ENCODE measurements at places on chromosomes 12 and 14.

- DNase-seq = no peak
Observed at GRCh38 chr12:29725587-29726320, 58.0 kb downstream of the TMTC1 start.

- DNase-seq = no peak
Observed at GRCh38 chr12:78885466-78885865, 20.9 kb downstream of the SYT1 start.

DNA sequence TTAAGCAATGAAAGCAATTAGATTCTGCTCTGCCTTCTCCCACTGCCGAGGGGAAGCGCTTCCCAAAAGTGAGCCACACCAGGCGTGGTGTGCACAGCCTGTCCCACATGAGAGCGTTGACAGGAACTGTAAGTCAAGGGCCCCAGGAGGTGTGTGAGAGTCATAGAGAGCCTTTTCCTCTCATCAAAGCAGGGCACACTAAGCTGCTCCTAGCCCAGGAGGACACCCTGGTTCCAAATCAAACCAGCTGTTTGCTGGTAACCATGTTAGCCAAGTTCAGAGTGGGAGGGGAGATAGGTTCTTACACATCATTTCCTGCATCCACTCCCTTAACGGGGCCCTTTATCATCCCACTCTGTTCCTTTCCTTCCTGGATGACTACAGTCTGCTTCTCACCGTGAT lies 98.3 kb downstream of the SPTSSA start:
- DNase-seq = no peak

GRCh38 chr12:122060081-122060501 lies 18.5 kb upstream of the MLXIP start:
- DNase-seq = no peak

- no peak for DNase-seq
Observed at GRCh38 chr12:3097186-3097804, 20.1 kb downstream of the TSPAN9 start.

DNA sequence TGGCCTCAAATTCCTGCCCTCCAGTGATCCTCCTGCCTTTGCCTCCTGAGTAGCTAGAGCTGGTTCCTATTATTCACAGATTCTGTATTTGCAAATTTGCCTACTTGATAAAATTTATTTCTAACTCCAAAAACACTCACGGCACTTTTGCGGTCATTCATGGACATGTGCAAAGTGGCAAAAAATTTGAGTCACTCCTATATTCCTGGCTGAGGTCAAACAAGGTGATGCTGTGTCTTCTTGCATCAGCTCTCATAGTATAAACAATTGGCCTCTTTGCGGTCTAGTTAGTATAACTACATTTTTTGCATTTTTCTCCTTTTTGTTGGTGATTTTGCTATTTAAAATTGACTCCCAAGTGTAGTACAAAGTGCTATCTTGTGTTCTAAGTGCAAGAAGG lies 24.7 kb downstream of the ATF1 start:
- no peak for DNase-seq

GRCh38 chr14:65000898-65001591 lies 14.3 kb downstream of the FNTB start:
- no peak for DNase-seq

GRCh38 chr14:79670811-79671210 lies 540.5 kb downstream of the DIO2 start:
- DNase-seq = no peak

DNA sequence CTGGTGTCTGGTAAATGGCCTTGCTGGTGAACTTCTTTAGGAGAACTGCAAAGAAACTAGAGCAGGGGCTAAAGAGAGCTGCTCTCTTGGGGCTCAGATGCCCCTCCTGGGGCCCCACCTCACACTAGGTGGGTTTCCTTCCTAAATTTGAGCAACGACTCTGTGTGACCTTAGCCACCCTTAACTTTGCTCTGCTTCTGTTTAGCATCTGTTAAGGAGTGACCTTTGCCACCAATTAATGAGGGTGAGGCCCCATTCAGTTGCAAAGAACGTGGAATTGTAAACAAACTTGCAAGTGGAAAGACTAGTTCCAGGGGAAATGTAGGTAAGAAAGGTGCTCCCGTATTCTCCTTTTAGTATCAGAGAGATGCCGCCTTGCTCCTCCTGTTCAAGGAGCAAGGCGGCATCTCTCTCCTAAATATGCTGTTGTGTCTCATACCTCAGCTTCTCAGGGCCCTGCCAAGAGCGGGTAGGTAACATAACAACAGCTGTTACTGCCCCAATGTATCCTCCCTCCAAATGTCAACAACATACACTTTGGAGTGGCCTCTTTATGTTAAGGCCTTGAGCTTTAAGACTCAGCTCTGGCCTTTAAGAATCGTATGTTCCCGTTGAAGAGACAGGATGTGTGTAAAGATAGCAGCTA lies 77.6 kb upstream of the FUT8 start:
- DNase-seq = no peak

GRCh38 chr12:116920939-116921338 lies 10.2 kb downstream of the FBXW8 start:
- DNase-seq = no peak

DNA sequence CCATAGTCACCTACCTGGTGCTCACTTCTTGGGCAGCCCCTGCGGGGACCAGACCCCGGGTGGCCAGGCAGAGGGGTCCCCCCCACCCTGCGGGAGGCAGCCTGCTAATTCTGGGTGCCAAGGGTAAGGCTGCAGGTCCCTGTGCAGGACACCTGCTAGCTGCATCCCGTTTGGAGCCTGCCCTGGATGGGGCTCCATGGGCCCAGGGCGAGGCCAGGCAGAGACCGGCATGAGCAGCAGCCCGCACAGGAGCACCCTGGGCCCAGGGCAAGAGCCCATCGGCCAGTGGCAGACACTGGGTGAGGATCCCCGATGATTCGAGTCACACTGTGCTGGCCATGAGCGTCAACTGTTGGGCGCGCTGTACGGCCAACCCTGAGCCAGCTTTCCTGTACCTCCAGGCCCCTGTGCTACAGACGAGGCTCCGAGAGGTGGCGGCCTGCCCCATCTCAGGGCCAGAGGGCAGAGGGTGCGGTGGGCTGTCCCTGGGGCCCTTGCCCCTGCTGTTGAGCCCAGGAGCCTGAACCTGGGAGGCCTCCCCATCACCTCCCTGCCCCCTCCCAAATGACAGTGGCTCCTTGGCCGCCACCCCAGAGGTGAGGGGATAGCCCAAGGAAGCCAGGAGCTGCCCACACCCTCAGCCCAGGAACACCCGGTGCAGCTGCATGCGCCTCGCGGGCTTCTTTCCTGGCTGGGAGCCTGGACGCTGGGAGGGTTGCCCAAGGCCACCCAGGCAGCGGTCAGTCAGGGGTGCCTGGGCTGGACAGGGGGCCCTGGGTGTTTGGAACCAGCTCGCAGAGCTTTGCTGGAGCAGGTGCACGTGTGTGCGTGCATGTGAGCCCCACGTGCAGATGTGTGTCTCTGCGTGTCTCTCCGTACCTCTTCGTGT lies 47.7 kb downstream of the CYP46A1 start:
- DNase-seq = peak; percentile 44

GRCh38 chr14:101823511-101824120 lies 62.1 kb downstream of the PPP2R5C start:
- DNase-seq = no peak

DNA sequence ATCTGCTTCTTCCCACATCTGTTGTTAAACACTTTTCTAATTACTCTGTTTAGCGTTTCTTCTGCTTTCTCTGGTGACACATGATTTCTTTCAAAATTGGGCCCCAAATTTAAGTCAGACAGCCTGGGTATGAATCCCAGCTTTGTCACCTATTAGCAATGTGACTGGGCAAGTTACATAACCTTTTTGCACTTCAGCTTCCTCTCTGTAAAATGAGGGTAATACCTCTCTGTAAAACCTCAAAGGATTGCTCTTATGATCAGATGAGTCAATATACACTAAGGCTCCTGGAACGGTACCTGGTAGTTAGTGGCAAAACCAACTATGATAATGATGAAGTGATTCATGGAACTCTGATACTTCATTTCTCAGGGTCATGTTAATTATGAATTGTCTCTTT lies 33.0 kb downstream of the E2F7 start:
- no peak for DNase-seq

DNA sequence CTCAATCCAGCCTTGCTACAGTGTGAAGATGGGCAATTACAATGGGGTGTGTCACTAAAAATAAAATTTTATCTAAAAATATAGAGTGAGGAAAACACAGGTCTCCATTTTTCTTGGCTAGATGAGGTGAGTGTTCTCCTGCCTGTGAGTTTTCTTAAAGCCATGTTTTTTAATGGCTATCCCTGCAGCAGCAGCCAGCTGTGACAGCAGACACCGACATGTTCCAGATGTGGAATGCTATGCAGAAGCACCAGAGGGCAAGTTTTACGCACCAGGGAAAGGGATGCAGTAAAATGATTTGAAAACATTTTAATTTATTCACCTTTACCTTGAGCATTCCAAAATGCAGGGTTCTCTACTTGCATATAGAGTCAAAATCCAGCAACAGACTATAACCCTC lies 577.0 kb upstream of the STXBP6 start:
- no peak for DNase-seq

DNA sequence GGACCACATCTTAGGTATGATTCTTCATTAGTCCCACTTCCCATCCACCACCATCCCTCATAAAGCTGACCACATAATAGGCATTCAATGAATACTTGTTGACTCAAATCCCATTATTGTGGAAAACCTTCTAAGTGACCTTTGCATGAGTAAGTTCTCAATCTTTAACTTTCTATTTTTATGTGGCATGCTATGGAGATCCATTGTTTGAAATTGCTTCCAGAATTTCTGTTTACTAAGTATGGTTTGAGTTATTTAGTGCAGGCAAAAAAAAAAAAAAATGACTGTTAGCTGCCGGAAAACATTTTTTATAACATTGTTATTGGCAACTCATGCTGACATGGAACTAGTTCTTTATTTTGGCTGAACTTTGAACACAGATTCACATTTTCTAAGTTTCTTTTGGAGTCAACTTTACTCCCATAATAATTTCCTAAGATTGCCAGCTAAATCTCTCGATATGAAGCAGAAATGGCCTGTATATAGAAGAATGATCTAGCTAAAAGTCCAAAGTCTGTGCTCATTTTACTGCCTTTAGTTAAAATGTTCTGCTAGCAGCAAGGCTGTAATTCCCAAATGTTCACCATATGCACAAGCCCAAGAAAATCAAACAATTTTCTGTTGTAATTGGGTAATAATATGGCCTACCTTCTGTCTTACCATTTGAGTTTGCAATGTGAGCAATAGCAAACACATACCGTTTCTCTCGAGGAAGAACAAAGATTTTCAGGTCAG lies 77.9 kb downstream of the PTGER2 start:
- no peak for DNase-seq

GRCh38 chr12:49636979-49637755 lies 13.8 kb downstream of the PRPF40B start:
- DNase-seq = no peak

DNA sequence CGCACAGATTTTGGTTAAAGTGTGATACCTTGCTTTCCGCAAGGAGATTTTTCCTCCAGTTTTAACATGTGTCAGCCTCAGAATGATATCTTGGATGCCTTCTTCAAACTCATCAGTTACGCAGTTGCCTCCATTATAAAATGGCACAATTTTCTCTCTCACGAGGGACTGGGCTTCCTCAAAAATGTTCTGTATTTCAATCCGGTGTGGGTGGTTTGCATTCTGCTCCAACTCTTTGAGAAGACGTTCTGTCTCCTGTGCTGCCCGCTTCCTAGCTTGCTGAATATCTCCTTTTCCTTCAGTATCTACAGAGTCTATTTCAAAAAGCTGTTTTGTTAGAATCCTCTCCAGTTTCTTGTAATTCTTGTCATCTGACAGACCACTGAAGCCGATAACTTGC lies 1.8 kb downstream of the BAG5 start:
- no peak for DNase-seq

DNA sequence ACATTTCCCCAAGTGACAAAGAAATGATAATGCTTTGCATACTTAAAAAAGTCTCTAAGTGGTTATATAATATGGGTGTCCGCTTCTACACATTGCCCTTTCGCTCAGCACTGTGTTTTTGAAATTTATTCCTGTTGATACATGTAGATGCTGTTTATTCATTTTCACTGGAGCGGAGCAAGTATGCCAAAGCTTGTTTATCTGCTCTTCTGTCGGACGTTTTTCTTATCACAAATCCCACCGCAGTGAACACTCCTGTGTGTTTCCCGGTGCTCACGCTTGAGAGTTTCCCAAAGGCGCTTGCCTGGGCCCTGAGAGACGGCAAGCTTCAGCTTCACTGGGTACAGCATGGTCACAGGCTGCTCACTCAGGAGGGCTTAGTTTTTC lies 50.2 kb downstream of the TPCN1 start:
- DNase-seq = no peak

DNA sequence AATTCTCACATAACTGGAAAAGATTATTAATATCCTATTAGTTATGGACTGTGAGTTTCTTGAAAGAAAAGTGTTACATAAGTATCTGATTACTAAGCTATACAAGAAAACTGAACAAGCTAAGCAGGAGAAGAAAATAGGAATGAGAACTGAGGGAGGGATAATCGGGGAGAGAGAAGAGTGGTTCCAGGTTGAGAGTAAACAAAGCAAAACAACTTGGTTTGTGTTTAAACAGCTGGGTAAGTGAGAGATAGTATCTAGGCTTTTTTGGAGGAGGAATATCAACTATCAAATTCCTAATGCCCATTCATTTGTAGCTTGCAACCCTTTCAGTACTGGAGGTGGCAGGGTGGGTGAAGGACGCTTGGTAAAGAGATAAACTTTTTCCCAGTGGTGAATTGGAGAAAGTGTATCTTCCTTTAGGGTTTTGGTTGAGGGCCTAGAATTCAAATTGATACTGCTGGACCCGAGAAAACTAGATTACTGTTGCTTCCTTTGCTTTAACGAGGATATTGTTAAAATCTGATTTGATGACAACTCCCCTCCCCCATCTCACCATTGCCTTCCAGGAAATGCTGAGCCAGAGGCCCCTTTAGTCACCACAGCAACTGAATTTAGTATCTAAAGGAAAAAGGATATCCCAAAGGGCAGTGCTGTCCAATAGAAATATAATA lies 2.0 kb upstream of the SLC2A3 start:
- DNase-seq = no peak

DNA sequence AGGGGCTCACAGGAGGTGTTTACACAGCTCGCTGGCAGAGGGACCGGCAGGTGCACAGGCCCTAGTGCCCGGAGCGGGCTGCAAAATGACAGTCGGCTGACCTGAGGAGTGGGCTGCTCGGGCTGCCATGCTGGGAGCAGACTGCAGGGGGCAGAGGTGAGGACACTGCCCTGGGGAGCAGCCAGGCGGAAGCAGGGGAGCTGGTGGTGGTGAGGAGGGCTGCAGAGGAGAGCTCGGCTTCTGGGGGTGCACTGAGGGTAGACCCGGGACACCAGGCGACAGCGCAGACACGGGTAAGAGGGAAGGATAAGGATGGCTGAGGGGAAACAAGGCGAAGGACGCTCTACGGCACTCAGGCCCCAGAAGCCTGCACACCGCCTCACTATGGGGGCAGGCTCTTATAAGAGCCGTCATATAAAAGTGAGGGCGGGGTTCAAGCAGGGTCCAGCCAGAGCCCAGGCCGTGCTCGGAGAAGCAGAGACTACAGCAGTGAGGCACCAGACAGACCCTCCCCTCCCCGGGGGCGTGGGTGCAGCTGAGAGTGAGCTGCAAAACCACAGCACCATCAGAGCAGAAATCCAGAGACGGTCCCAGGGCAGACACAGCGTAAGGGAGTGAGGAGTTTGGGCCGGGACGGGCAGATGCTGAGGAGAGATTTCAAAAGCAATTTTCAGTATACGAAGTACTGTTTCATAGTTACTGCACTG lies 62.5 kb downstream of the CCDC88C start:
- no peak for DNase-seq

- no peak for DNase-seq
Observed at GRCh38 chr14:92328664-92329255, 5.8 kb downstream of the SLC24A4 start.
